NCI-H1436 (cell line): ENCODE measurements at places on chromosomes 4 and X.
A peak's percentile ranks its signal among the peaks of the same experiment; 100 is the strongest.

DNA sequence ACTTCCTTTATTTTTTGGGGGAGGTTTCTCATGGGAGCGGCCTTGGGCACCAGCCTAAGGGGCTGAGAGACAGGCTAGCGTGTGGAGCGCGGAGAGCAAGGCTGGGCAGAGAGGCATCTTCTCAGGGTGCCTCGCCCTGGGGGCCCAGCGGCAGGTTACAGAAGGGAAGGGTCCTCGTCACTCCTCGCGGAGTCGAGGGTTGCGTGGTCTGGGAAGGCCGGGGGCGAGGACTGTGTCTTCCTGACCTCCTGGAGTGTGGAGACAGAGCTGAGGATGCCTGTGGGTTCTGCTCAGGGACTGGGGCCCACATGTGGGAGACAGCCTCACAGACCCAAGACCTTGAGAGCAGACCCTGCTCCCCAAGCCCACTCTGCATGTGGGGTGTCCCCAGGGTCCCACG is 79.6 kb upstream of the LRPAP1 start:
- DNase-seq = no peak

DNA sequence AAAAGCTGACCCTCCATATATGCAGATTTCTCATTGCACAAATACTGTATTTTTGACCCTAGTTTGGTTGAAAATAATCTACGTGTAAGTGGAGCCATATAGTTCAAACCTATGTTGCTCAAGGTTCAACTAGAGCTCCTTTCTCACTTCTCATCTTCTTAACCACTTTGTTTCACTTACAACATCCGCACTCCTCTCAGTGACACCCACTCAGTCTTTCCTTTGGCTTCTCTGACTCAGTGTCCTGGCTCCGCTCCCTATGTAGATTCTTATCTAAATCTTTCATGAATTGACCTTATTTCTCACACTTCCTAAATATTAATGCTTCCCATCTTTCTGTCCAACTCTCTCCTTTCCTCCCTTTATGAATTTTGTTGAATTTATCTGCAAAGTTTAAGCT is 32.9 kb upstream of the DKK2 start:
- no peak for DNase-seq

DNA sequence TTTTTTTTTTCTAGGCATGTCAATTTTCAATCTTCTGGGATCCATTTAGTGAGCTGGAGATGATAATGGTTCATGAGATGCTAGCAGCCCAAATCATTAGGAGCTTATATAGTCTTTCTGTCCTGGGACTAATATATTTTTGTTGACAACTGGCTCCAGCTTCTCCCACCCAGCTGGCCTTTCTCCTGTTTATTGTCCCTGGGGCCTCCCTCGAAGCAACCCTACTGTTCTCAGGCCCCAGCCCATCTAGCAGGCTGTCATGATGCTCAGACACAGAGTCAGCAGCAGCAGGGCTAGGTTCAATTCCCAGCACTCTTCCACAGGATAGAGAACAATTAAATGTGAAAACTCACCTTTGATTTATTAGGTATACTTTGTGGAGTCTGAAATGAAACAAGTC is 127.6 kb upstream of the MID1 start:
- no peak for DNase-seq

DNA sequence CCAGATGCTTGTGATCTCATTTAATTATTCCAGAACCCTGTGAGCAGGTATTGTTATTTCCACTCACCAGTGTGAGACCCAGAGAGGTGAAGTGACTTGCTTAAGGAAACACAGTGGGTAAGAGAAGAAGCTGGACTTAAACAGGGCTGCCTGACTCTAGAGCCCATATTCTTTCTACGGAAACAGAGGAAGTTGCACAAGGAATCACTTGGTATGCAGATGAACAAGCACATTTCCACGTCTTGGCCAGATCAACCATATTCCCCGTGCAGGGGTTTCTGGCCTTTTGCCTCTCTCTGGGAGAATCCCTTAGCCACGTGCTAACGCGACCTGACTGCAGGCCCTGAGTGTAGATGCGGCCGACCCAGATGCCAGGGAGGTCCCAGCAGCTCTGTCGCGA is 195.5 kb upstream of the ATP6AP2 start:
- no peak for DNase-seq

- DNase-seq = no peak
Measured at GRCh38 chr4:179625406-179625805, 2183.2 kb upstream of the AGA start.

GRCh38 chr4:31923634-31924033 is 1203.5 kb downstream of the PCDH7 start:
- no peak for DNase-seq

DNA sequence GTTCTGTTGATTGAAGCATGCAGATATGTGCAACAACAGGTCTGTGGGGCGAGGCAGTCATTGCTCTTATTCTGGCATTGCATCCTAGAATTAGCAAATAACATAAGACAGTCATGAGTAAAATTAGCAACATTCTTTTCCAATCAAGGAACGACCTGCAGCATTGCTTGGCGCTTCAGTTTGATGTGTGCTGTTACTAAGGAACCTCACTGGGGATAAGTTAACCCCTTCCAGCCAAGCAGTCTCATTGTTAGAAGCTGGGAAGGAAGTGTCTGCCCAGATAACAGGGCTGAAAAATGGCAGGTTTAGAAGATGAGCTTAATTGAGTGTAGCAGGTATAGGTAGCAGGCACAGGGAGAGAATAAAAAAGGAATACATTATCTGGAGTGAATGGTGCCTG is 55.4 kb downstream of the RBM46 start:
- DNase-seq = no peak

DNA sequence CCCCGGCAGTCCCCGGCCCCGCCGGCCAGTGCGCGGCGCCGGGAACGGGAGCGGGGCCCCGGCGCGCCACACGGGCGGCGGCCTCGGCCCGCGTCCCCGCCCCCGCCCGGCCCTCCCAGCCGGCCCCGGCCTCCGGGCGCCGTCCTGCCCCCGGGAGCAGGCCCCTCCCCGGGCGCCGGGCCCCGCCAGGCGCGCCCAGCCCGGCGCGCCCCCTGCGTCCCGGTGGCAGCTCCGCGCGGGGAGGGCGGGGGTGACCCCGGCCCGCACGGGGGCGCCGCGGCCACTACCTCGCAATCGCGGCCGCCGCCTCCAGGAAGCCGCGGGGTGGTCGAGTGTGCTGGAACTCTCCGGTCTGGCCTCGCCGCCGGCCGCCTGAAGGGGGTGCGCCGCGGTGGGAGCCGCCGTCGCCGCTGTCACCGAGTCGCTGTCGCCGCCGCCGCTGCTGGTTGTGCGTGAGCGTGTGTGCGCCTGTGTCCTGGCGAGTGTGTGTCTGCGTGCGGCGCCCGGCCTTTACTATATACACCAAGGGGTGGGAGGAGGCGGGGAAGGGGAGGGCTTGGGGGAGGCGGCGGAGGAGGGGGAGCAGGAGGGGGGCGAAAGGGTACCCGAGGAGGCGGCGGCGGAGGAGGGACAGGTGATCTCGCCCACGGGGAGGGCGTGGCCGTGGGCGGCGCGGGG is at the start of gene RAI2:
RAI2 (minus strand) TSS at position 488 of the 678 bp plus-strand sequence. CDS start 59,288 bp downstream, outside the sequence.
- no peak for DNase-seq

GRCh38 chrX:16282209-16282608 is 114.9 kb downstream of the MAGEB17 start:
- no peak for DNase-seq

DNA sequence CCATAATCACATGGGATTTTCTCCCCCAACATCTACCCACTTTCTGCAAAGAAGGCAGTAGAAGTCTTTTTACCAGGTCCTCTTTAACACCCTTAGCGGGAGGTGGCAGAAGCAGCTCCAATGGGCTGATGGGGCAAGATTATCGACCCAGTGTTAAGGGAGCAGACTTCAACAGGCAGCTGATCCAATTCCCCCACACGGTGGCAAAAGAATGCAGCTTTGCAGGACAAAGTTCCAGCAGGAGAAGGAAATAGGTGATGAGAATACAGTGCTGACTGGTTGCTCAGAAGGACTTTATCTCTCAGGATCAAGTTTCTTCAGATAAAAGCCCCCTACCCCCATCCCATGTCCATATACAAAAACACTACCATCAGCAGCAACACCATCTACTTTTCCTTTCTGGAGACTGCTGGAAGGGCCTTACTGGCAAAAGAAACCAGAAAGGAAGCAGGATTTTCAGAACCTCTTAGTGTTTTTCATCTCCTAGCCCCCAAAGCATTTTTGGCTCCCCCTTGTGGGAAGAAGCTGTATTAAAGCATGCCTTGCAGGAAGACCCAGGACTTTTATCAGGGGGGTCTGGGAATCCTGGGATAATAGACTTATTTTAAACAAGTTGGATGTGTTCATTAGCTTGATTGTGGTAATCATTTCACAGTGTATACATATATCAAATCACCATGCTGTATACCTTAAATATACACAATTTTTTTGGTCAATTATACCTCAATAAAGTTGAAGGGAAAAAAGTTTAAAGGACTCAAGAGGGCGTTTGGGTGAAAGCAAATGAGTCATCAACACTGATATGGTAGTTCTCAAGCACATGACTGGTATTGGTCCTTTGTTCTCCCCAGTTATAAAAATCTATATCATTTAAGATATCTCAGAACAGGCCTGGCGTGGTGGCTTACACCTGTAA is 146.4 kb downstream of the GPC3 start:
- DNase-seq = peak; percentile 13

- no peak for DNase-seq
Measured at GRCh38 chrX:108209006-108209554, 117.5 kb downstream of the ATG4A start.

- DNase-seq = no peak
Measured at GRCh38 chr4:155620637-155621036, 46.0 kb upstream of the GUCY1A1 start.

DNA sequence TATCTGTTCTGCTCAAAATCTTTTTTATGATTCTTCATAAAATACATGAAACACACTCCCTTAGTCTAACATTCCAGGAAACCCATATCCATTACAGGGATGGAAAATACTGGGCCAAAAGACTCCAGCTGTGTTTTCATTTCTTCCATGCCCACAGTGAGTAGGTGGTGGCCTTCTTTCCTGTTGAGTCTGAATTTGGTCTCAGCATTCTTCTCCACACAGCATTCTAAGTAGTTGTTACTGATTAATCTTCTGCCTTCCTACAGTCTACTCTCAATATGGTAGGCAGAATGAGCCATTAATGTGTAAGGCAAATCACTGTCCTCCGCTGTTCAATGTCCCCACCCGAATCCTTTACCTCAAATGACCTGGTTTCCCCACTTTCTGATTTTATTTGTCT is 370.6 kb upstream of the RPS6KA3 start:
- no peak for DNase-seq

DNA sequence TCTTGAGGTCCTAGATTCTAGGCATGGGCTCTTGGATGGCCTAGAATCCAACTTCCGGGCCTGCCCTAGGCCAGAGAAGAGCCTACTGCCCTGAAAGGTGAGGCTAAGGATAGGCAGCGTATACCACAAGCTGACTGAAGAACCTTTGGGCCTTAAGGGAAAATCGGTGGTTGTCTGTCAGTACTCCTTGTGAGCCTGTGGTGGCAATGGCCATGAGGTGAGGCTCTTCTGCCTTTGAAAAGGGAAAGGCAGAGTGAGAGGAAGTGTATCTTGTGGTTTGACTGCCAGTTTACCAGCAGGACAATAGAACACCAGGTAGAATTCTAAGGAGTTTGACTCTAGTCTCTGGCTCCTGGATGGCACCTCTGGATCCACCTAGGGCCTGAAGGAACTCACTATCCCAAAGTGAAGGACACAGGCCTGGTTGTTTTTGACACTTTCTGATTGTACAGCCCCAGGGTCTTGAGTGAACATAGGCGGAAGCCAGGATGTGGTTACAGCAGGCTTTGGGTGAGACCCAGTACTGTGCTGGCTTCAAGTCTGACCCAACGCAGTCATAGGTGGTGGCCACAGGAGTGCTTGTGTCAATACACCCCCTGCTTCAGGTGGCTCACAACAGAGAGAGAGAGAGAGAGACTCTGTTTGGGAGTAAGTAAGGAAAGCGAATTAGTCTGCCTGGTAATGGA is 20.9 kb downstream of the ITIH6 start:
- DNase-seq = no peak

- no peak for DNase-seq
Measured at GRCh38 chr4:161604516-161605300, 559.1 kb downstream of the FSTL5 start.

DNA sequence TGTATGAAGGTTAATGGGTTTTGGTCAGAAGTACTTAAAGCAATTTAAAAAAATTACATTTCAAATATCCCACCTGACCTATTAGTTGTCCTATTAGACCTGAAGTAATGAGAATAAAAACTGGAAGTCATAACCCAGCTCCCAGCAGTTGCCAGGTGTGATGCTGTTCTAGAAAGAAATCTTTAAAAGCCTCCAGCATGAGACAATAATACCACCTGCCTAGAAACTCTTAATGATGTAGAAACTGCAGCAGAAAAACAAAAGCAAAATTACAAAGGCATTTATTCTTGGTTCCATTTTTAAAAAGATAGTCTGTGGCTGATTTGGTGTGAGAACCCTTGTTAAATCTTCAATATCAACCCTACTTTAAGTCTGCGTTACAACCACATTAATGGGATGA is 1137.7 kb upstream of the TENM3 start:
- DNase-seq = no peak

- DNase-seq = no peak
Measured at GRCh38 chr4:10758906-10759305, 74.3 kb upstream of the CLNK start.

DNA sequence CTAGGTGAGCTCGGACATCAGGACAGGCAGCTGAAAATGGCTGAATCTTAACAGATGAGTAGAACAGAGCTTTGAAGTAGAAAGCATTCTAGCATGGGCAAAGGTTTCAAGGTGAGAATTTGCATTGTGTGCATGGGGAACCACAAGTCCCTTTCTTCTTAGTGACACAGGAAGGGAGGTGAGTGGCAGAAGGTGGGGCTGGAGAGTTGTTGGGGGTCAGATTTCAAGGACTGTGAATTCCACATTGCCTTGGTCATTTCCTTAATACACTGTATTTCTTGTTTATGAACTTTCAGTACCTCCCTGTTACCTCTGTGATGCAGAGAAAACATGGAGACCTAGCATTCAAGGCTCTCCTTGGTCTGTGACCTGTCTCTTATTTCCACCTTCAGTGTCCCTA is 4.1 kb downstream of the APEX2 start:
- DNase-seq = no peak

DNA sequence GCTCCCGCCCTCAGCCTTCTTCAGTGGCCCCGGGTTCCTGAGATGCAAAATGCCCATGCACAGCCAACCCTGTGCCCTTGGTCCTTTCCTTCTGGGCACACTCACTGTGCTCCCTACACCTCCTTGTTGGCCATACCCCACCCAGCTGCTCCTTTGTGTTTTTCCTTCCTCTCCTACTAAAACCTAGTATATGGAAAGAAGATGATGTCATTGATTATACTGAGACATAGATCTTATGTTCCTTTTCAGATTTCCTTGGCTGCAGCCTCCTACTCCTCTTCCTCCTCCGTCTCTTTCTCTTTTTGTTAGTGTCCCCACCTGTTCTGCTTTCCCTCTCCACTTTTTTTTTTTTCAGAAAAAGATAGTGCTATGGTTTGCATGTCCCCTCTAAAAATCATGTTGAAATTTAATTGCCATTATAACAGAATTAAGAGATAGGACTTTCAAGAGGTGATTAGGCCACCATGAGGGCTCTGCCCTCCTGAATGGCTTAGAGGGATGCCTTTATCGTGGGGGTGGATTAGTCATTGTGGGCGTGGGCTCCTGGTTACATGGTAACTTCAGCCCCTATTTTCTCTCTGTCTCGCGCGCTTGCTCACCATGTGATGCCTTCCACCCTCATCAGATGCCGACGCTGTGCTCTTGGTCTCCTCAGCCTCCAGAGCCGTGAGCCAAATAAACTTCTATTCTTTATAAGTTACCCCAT is 254.9 kb upstream of the GATB start:
- DNase-seq = no peak

GRCh38 chr4:95410387-95410977 is 138.3 kb downstream of the UNC5C start:
- no peak for DNase-seq

GRCh38 chr4:145921231-145921630 is 17.4 kb downstream of the ZNF827 start:
- DNase-seq = no peak
